ENCODE measurements at places on chromosomes 12 and 14.

- DNase-seq, result no peak
Observed at GRCh38 chr14:23360496-23360895, 4.5 kb downstream of the EFS start.

GRCh38 chr12:25482625-25483024 is 70.5 kb downstream of the LMNTD1 start:
- no peak for DNase-seq

DNA sequence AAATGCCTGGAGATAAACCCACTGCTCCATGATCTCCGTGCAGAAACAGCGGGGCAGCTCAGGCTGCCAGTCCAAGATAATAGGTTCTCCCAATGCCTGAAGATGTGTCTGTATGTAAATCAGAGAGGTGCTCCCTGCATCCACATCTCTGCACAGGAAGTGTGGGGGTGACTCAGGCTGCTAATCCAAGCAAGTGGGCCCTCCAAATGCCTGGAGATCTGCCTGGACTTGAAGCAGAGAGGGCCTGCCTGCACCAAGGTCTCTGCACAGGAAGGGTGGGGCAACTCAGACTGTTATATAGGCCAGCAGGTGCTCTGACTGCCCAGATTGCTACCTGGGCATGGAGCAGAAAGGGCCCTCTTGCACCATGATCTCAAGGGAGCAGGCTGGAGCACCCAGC is 504.7 kb downstream of the LRFN5 start:
- no peak for DNase-seq

GRCh38 chr12:94254270-94254669 is 105.9 kb downstream of the PLXNC1 start:
- DNase-seq, result no peak

DNA sequence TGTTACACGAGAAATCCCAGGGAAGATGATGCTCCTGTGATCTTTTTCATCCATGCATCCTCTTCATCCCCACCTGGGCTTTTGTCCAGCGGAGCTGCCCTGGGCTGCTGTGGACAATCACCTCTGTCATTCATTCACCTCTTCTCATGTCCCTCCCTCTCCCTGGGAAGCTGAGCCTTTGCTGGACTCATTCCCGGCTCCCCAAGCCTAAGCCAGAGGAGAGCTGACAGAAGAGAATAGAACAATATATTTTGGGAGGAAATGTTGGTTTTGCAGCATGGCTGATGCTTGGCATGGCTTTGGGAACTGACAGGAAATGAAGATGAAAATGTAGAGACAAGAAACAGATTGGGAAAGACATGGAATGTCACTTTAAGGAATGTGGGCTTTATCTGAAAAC is 177.4 kb downstream of the DICER1 start:
- DNase-seq, result no peak

DNA sequence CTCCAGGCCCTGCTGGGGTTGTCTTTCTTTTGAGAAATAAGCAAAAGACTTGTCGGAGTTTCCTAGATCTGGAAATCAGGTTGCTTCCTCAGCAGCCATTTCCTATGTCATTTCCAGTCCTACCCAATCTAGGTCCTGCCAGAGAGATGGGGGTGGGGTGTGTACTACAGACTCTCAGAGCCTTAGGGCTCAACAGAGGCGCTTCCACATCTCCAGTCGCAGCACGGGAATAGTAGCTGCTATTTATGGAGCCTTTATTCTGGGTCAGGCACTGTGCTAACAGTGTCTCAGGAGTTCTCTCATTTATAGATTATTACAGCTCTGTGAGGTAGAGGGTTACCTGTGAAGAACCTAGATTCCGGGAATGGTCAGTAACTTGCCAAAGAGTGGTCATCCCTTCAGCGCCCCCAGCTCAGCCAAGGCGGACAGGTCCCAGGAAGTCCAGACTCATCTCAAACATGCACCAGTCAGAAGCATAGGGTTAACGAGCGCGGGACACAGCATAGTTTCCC is 21.9 kb downstream of the DHRS2 start:
- DNase-seq, result no peak

GRCh38 chr12:108004319-108004718 is 124.8 kb upstream of the WSCD2 start:
- peak; percentile 36 for DNase-seq

DNA sequence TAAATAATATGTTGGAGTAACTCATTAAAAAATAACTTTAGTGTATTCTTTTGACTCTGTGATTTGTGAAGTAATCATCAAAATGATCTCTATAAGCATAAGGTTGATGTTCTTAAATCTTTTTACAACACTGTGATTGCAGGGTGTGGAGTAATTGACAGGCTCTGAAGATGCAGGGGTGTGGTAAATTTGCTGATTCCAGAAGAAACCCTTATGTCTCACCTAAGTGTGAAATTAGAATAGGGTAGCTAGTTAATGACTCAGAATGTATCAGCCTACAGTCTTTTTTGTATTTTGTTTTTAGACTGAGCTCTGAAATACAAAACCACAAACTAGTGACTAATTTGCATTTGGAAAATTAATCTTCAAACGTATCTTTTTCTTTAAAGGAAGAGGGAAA is 5.9 kb downstream of the PRPF39 start:
- no peak for DNase-seq

DNA sequence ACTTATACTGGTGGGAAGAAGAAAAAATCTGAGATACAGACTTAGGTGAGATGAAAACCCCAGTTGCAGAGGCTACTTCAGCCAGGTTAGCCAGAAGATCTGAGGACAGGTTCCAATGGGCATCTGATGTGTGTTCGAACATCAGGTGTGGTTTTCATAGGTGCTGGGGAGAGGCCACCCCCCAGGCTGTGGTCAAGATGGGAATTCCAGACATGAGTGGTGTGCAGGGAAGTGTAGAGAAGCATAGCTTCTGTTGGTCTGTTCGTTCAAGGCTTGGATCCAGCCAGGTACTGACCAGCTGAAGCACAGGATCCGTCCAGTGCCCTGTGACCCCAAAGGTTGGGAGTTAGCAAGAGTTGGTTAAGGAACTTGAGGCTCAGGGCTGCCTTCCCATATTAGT is 85.5 kb downstream of the SSPN start:
- no peak for DNase-seq

GRCh38 chr14:106620368-106620767 is 1094.0 kb downstream of the TMEM121 start:
- DNase-seq, result no peak

- DNase-seq, result no peak
Observed at GRCh38 chr14:36022765-36023410, 153.6 kb downstream of the PTCSC3 start.

DNA sequence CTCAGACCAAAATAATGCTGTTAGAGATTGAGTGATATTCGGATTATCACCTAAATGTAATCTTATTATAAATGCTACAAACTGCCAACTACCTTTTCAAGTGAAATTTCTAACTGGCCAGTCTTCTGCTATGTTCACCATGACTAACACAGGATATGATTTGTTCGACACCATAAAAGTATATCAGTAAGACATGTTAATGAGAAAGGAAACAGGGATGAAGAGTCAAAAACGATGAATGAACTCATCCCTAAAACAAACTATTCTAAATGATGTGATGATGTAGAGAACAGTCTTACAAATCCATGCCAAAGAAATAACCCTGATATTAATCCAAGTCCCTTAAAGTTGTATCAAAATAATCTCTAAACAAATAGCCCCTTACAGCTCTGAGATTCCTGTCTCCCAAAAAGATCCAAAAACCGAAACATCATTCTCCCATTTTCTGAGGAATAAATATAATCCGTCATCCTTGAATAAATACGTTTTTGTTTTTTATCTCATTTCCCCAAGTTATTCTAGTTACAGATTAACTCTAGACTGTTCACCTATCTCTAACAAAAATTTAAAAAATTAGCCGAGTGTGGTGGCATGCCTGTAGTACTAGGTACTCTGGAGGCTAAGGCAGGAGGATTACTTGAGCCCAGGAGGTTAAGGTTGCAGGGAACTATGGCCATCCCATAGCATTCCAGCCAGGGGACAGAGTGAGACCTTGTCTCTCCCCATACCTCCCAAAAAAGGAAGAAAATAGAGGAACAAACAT is 9.1 kb downstream of the SCAF11 start:
- DNase-seq, result no peak

- DNase-seq, result no peak
Observed at GRCh38 chr12:59940631-59941342, 345.0 kb downstream of the SLC16A7 start.

DNA sequence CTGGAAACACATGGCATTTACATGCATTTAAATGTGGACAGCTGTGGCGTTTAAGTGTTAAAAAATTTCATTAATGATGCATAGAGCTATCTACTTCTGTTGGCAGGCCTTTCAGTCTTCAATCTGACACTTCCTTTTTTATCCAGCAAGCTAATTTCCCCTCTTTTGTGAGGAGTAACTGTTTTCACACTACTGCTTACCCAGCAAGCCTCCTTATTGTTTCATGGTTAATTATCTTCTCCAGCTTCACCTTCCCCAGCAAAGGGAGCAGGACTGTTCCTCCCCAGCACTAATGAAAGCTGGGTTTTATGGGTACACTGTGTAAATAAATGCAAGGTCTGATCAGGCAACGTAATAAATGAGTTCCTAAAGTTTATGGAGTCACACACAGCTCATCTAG is 129.4 kb upstream of the NPAS3 start:
- DNase-seq, result no peak

GRCh38 chr12:65605019-65605418 is 219.3 kb upstream of the HMGA2 start:
- no peak for DNase-seq

DNA sequence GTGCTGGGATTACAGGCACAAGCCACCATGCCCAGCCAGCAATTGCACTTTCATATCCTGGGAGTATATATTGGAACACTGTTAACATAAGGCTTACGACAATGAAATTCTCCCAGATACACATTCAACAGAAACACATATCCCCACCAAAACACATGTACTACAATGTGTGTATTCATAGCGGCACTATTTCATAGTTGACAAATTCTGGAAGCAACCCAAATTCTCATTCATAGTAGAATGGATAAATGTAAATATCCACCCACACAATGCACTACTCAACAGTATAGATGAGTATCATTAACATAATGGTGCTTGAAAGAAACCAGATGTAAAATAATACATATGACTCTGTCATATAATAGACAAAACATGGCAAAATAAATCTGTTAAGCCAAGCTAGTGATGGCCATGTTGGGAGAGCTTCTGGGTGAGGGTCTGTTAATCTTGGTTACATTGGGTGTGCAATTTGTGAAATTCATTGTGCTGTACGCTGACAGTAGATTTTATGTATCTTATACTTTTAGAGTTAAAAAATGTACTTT is 2.6 kb upstream of the DNAAF2 start:
- no peak for DNase-seq

DNA sequence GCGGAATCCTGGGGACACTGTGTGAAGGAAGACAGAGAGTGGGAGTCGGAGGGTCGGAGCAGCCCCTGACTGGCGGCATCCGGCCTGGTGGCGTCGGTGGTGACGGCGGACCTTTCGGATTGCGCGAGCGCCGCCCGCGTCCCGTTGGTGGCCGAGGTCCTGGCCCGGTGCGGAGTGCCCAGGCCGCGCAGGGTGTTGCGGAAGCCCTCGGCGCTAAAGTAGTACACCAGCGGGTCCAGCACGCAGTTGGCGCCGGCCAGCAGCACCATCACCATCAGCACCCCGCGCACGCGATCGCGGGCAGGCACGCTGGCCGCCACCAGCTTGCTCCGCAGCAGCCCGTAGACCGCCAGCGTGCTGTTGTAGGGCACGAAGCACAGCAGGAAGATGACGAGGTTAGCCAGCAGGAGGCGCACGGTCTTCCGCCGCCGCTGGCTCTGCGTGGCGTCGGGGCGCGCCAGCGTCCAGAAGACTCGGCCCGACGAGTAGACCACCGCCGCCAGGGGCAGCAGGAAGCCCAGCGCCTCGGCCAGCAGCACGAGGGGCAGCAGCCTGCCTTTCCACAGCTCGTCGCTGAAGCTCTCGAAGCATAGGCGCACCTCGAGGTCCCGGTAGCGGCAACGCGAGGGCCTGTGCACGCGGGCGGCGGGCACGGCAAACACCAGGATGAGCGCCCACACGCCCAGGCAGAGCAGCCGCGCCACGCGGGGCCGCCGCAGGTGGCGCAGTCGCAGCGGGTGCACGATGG is 13.1 kb upstream of the CHD4 start:
- DNase-seq, result no peak

DNA sequence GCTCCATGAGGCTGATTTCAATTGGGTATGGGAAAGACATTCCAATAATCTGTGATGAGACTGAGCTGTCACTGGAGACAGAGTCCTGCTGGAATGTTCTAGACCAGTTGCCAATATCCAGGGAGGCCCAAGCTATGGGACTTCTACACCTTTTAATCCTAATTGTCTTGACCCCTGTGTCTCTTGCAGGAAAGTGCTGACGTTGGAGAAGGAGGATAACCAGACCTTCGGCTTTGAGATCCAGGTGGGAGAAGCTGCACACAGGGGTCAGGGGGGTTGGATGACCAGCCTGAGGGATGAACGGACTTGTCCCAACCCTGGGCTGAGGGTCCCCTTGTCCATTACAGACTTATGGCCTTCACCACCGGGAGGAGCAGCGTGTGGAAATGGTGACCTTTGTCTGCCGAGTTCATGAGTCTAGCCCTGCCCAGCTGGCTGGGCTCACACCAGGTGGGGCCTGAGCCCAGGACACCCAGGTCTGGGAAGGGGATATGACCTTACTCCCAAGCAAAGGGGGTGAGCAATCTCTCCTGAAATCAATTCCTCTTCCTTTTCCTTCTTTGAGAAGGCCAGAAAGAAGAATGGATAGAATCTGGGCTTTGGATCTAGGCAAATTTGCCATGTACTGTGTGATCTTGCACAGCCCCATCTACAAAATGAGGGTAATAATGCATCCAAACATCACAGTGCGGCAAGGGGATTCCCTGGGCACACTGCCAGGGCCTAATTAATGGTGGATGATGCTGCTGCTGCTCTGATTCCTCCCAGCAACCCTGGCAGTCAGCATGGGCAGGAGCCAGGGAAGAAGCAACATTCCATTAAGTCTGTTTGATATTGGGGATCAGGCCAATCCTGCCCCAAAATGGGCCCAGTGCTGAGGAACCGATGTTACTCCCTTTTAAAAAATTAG is 4.2 kb downstream of the TAMALIN start:
- no peak for DNase-seq

DNA sequence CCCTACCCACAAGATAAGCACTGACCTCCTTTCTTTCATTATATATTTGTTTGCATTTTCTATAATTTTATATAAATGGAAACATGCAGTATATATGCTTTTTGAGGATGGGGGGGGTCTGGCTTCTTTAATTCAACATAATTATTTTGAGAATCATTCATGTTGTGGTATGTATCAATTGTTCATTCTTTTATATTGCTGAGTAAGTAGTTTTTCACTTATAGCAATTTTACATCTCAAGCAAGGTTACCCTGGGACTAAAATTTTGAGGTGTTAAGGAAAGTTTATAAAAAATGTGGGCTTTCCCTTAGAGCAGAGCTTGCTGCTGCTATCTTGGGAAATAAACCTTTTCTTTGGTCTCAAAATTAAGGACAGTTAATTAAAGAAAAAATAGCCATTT is 89.9 kb upstream of the EGLN3 start:
- no peak for DNase-seq

GRCh38 chr14:103045371-103045869 is 11.9 kb downstream of the CDC42BPB start:
- no peak for DNase-seq

DNA sequence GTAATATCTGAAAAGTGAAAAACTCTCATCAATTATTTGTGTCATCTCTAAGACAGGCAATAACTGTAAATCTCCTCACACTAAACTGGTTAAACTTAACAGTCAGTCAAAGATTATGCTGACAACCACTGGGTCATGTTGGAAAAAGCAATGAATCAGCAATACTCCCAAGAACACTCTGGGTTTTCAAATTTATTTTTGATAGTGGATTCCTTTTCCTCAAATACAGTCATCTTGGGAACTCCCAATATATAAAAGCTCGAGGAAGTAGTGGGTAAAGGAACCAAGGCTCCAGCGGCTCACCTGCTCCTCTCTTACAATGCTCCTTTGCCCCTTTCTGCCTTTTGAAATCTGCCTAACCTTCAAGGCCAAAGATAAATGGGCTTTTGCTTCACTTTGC is 70.0 kb downstream of the ARMH4 start:
- no peak for DNase-seq
